ENCODE measurements at places on chromosomes 1 and 21.

DNA sequence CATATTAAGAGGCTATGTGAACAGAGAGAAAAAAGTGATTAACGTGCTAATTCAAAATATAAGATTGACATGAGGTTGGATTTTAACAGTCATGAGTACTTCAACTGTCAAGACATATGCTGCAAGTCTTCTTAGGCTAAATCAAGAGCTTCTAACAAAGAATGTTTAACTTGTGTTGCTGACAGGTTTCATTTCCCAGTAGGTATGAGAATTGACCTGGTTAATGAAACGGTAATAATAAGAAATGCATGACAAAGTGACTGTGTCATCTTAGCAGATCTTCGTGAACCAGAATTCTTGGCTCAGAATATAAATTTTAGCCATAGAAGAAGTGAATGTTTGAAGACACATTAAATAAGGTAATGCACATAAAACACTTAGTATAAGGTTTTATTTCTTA lies 132.6 kb upstream of the PTGFR start:
- DNase-seq = no peak

DNA sequence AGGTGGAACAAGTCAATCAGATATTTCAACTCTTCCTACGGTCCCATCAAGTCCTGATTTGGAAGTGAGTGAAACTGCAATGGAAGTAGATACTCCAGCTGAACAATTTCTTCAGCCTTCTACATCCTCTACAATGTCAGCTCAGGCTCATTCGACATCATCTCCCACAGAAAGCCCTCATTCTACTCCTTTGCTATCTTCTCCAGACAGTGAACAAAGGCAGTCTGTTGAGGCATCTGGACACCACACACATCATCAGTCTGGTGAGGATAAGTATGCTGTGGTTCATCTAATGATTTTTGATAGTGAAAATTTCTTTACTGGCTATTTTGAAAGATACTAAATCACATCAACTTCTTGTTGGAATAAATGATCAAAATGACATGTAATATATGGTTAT lies 67.7 kb upstream of the MPC2 start:
- DNase-seq = no peak

DNA sequence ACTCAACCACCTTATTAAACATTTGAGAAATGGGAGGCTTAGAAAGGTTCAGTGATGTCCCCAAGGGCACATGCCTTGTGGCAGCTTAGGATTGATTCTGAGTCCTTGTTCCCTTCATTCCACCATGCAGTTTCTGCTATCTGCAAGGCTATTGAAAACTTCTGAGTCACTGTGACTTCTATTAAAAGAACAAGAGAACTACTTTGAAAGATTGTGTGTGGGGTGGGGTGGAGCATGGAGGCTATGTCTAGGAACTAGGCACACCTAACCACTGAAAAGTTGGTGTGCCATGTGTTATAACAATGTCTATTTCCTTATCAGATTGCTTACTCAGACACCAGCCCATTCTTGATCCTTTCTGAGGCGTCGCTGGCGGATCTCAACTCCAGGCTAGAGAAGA lies 10.8 kb downstream of the MTARC1 start:
- DNase-seq = no peak

DNA sequence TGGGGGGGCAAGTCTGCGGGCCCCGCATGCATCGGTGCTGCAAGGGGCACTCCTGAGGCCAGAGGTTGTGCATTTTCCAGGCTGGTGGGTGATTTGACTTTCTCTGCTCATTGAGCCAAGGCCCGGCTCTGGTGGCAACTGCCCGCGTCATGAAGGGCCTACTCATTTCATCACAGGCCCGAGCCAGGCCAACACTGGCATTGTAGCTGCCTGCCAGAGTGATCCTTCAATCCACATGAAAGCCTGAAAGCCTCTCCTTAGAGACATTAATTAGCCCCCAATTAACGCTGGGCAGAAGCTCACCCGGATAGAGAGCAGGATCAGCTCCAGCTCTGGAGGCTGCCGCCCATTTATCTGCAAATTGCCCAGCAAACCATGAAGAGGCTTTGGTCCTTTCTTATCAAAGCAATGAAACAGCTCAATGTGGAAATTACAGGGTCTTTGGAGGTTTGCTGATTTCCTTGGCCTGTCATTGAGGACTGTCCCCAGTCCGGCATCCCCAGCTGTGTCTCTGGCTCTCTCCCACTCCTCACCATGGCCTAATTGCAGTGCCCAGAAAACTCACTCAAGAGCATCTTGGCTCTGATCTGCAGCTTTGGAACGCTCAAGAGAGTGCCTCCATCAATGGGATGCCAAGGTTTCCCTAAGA lies 50.4 kb upstream of the STUM start:
- DNase-seq = peak; percentile 42

- DNase-seq = no peak
Observed at GRCh38 chr1:201608635-201609395, 69.9 kb downstream of the NAV1 start.

GRCh38 chr1:200741551-200742207 lies 3.0 kb downstream of the CAMSAP2 start:
- no peak for DNase-seq

GRCh38 chr1:23585321-23586022 lies 26.2 kb upstream of the ID3 start:
- no peak for DNase-seq

GRCh38 chr1:67627906-67628305 lies 57.1 kb upstream of the GADD45A start:
- DNase-seq = peak; percentile 54

- DNase-seq = no peak
Observed at GRCh38 chr1:216778737-216779136, 55.5 kb upstream of the ESRRG start.

- no peak for DNase-seq
Observed at GRCh38 chr1:27763358-27763757, 9.7 kb upstream of the STX12 start.

GRCh38 chr1:107379826-107380225 lies 239.0 kb downstream of the NTNG1 start:
- no peak for DNase-seq

DNA sequence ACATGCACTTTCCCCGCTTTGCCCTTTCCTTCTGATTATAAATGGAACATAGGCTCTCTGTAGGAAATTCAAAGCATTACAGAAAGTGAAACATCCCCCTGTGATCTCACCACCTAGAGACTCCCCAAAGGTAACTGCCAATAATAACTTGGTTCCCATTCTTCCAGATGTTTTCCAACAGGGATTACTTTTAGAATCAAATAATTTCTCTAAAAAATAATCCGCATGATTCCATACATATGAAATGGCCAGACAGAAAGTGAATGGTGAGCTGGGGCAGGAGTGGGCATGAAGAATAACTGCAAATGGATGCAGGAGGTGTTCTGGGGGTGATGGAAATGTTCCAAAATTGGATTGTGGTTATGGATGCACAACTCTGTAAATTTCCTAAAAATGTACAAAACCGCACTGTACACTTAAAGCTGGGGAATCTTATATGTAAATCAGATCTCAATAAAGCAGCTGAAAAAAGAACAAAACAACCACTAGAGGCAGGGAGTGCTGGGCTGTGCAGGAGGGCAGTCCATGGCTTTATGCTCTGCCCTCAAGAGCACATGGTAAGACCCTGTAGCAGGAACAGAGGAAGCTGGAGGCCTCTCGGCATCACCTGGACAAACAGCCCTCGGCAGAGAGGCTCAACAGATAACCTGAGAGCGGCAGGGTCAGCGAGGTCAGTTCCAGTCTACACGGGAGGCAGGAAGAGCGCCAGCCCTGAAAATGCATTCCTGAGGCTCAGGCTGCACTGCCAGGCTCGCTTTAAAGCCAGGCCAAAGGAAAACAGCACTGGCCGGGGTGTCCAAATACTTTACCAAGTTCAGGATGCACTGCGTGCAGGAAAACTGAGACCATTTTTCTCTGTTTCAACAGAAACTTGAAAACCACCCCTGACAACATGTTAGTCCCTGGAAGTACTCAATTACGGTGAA lies 39.7 kb downstream of the CAPZB start:
- no peak for DNase-seq

DNA sequence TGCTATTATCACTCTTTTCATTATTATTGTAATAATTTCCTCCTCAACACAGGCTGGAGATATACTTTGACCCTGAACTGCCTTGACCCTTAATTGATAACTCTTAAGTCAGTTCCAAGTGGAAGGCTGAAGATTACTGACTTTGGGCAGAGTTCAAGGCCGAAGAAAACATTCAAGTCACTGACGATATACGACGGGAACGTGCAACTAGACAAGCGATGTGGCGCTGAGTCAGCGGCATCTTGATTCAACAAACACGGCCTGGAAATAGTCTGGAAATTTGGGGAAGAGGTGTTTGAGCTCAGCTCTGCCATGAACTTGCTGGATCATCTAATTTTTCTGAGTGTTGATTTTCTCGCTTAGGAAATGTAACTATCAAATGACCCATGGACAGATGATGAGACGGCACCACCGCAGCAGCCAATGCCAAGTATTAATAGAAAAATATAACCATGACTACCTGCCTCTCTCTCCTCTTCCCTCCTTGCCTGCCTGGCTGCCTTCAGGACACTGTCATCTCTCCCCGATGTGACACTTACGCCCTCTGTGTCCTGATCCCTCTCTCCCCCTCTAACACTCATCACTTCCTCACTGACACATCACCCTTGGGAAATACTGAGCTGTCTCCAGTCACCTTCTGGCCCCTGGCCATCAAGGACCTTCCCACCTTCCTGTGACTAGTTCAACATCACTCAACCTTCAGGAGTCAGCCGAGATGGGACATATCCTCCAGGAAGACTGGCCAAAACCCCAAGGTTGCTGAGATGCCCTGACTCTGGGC lies 49.4 kb downstream of the TMCO4 start:
- DNase-seq = no peak

DNA sequence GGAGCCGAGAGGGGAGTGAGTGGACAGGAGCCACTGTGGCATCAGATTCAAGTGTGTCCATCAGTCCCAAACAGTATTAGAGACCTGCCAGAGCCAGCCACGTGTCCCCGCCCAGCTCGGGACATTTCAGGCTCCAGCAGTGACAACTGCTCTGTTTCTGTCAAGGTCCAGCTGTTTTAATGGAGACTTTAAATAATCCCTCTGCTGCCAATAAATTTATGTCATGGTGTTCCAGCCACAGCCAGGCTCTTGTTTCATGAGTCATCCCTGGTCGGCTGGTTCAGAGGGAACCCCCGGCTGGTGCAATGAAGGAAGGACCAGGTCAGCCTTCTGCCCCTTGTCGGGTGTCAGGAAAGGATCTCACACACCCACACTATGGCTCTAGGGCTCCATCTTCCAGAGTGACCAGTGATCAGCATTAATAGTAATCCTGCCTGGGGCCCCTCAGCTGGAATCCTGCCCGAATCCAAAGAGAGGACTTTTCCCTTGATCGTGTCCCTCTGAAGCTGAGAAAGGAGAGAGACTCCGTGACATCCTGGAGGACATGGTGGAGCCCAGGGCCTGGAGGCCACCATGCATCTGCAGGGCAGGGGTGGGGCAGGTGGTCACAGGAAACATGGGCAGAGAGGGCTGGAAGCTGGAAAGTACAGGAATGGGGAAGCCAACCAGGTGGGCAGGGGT lies 197.3 kb downstream of the MATN1 start:
- DNase-seq = peak; percentile 52

DNA sequence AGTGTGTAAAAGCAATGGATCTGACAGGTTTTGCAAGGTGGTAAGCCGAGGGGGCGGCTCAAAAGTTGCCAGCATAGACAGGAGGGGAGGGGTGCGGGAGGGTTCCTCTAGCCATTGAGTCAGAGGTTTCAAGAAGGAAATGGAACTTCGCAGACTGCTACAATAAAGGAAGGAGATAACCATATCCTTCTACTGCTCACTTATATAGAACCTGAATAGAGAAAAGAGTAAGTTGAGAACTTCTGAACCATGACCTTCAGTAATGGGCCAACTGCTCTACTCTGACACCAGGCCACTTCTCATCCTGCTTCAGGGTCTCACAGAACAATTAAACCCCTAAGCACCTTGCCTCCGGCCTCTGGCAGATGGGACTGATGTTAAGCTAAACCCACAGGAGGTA lies 26.3 kb upstream of the BCAR3 start:
- DNase-seq = no peak

GRCh38 chr1:2975466-2976179 lies 45.6 kb upstream of the ACTRT2 start:
- no peak for DNase-seq

GRCh38 chr1:224497714-224498573 lies 63.3 kb upstream of the WDR26 start:
- DNase-seq = peak; percentile 79

- no peak for DNase-seq
Observed at GRCh38 chr1:15426492-15427279, 11.6 kb upstream of the CTRC start.

DNA sequence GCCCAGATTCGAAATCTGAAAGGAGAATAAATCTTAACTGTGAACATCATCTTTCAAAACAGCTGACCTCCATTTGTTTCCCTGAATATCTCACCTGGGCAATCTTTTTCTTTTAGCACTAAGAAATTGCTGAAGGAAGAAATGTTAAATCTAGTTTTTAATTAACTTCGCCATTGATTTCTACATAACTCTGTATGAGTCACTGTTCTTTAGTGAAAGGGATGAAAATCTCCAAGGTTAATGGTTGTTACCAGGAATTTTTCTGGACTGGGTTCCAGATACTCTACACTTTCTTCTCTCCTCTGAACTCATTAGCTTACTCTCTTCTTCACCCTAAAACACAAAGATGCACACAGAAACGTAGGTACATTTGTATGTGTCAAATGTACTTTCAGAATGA lies 235.7 kb downstream of the BACH1 start:
- no peak for DNase-seq

DNA sequence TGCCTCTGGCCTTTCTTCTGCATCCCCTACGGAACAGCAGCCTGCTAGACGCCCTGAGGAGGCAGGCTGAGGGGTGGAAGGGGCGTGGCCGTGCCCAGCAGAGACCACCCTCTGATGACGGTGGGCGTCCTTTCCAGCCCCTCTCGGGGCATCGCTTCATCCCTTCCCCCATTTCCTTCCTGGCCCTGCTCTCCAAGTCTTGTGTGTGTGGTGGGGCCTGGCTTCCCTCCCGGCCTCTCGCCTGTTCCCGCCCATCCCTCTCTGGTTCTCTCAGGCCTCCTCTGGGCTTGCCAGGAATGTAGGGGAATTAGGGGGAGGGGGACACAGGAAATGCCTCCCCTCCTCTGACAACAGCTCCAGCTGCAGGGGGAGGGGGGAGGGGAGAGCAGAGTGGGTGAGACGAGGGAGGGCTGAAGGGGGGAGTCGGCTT lies 51.1 kb downstream of the SKI start:
- DNase-seq = no peak

DNA sequence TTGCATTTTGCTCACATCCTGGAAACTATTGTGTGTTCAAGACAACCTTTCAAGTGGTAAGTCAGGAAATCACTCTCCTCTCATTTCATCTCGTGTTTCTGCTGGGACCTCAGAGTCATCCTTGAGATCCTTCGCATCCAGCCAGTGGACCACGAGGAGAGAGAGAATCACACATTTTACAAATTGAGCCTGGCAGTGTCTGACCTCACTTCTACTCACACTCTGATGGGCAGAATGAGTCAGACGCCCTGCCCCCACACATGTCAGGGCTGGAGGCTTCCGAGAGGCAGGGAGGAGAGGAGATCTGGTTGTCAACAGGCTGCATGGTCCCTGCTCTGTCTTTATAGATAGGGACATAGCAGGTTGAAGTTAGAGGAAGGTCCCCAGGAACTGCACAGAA lies 509.7 kb downstream of the AJAP1 start:
- DNase-seq = no peak

- no peak for DNase-seq
Observed at GRCh38 chr1:78005755-78006154, 1.0 kb downstream of the DNAJB4 start.

GRCh38 chr1:224173523-224173922 lies 9.5 kb upstream of the DEGS1 start:
- no peak for DNase-seq
